NCI-H1092 (cell line): ENCODE measurements at places on chromosomes 6 and 20.

GRCh38 chr20:51946586-51946985 lies 144.3 kb upstream of the SALL4 start:
- no peak for DNase-seq

DNA sequence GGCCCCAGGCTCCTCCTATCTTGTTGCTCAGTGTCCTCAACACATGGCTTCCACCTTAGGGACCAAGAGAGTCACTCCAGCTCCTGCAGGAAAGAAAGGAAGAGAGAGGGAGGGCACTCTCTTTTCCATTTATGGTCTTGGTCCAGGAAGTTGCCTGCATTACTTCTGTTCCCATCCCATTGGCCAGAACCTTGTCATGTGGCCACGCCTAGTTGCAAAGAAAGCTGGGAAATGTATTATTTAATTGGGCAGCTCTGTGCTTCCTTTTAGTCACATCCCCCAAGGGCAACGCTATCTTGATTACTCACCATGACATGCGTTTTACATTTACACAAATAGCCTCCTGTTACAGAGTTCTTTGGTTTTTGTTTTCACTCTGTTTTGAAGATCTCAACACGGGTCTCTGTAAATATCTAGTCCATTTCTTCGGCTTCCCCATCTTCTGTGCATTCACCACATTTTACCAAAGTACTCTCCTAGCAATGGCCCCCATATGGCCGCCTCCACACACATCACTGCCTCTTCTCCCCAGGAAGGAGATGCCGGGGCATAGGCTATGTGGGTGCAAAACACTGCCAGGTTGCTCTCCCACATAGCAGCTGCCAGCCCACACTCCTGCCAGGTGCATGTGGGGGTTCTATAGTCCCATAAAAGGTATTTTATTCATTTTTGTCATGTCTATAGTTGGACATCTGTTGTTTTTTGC lies 35.7 kb upstream of the ZMYND8 start:
- DNase-seq = no peak

DNA sequence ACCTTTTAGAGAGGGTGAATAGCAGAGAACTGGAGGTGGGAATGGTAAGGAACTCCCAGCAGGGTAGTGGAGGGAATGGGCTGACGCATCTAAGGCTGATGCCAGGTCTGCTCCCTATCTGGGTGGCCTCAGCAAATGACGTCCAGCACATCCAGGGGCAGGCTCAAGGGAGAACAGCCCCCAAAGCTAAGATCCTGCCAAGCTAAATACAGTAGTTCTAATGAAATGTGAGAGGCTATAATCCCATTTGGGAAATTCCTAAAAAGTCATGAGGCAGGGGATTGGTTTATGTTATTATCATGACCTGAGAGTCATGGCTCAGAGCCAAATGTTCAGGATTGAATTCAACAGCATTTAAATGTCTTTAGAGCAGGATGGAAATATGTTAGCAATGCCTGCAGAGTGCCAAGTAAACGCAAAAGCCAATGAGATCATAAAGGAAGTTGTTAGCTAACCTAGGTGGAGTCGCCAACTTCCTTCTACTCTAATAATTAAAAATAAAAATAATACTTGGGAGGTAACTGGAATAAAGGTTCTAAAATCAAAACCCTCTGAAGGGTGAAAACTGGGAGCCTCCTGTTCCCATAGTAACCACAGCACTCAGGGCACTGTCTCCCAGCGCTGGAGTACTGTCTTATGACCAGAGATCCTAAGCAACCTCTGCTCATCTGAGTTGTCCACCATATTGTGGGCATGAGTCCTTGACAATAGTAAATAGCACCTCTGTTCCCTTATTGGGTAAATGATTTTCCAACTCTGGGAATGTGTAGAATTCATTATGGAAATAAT lies 34.8 kb downstream of the IYD start:
- DNase-seq = peak; percentile 9

DNA sequence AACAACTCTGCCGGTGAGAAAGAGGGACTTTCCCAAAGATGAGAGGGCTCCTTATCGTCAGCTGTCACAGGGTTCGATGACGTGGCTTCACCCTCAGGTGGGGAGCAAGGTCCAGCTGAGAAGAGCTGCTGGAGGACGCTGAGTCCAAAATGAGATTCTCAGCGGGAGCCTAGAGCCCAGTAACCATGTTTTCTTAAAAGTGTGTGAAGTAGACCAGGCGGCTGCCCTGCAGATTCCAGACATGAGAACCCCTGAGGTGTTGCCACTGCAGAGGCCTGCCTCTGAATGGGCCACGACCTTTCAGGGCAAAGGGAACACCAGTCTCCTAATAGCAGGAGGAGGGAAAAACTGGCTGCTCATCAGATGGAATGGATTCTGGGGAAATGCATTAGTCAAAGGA lies 375.1 kb downstream of the BTBD9 start:
- no peak for DNase-seq
